ENCODE measurements at places on chromosomes 1 and 21.

- no peak for DNase-seq
Measured at GRCh38 chr1:20729990-20730689, 2.4 kb downstream of the SH2D5 start.

DNA sequence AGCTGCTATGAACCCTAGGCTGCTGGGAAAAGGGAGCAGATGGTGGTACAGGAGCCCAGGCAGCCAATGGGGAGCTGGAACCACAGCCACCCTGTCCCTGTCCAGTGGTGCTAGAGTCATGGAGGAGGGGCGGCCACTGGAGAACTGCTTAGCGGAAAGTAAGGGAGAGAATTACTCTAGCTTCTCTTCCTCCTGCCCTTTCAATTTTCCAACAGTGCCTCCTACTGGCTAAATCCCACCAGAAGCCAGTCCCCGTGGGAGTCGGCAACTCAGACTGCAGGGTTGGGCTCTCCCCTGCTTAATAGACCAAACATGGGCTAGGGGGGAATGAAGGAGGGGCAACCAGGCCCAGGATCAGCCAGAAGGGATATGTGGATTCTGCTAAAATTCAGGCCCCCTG, 154.5 kb downstream of the ACTL8 start:
- DNase-seq, result no peak

GRCh38 chr1:12229835-12230548, at the start of gene VPS13D:
VPS13D (plus strand) TSS chr1:12230030; CDS start chr1:12234267, 4,237 bp downstream.
- DNase-seq, result peak; percentile 77

DNA sequence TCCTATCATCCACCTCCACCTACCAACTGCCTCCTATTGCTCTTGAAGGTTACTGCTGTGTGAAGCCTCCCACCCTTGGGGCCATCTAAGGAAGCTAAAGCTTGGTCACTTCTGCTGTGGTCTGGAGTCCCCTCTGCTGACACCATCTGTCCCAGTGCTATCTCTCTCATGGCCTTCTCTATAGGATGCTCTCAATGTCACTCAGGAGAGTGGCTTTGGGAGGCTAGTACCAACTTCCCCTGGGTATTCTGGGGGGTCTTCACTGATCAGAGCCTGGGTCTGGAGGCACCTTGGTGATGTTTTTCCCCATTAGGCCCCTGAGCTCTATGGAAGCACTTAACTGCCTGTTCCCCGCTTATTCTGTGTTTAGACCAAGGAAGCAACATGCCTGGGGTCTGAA, 12.3 kb upstream of the NCF2 start:
- no peak for DNase-seq

- DNase-seq, result no peak
Measured at GRCh38 chr1:54542962-54543539, 5.0 kb upstream of the ACOT11 start.

- peak; percentile 93 for DNase-seq
Measured at GRCh38 chr1:228464487-228464983, 22.6 kb upstream of the RNF187 start.

DNA sequence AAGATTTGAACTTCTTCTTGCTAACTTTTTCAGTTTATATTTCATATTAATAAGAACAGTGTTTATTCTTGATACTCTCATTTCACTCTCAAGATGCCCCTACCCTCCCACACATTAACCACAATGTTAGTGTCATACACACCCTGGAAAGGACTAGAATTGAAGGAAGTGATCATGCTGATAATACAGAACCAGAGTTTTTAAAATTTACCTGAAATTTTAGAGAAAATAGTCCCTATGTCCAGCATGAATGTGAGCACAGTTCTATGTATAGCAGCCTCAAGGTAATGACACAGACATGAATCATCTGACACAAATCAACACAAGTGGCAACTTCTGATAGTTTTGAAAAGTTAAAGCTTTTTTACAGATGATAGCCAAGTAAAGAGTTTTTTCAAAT, 26.0 kb downstream of the RGS1 start:
- DNase-seq, result no peak

GRCh38 chr1:111733183-111733991, 5.8 kb downstream of the INKA2 start:
- DNase-seq, result no peak

GRCh38 chr21:34135330-34135729, 62.0 kb downstream of the MRPS6 start:
- no peak for DNase-seq

DNA sequence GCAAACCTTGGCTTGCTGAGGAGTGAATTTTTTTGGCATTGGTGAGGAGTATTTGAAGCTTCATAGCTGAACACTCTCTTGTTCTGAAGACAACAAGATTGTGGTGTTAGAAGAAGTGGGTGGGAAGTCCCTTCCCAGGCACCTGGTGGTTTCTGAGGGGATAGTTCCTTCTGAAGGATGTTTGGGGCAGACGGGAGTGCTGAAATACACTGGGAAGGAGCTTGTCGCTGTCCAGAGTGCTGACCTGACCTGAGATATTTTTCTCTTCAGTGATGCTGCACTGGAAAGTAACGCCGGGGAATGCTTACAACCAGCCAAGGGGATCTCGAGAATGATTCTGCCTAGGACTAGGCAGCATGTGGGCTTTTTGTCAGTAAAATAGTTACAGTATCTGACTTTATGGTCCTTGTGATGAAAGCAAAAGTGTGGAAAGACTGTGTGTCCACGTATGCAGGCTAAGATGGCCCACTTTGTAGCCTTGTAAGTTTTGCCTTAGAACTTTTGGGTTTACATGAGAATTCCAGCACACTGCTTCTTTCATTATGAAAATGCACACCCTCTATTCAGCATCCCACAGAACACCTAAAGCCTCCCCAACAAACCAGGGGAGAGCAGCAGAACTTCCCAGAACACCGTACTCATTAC, 33.1 kb upstream of the NFASC start:
- DNase-seq, result peak; percentile 11

GRCh38 chr1:212914789-212915188, 35.6 kb upstream of the VASH2 start:
- no peak for DNase-seq

DNA sequence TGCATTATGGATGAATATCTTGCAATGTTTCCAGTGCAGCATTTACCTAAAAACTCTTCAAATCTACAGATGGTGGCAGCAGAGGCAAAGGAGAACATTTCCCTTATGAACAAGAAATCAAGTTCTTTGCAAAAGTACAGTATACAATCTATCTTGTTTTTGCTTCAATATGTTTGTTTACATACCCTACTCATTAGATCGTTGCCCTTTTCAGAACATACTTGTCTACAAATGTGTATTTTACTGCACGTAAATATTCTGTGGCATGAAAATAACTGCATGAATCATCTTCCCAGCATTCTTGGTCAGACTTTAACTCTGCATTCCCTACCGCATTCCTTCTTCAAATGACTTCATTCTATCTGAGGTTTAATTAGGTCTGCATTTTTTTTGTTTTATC, 212.7 kb downstream of the ZP4 start:
- DNase-seq, result no peak

- no peak for DNase-seq
Measured at GRCh38 chr1:24936684-24937083, 6.6 kb upstream of the RUNX3 start.

GRCh38 chr1:33443080-33443704, 12.3 kb upstream of the PHC2 start:
- no peak for DNase-seq

DNA sequence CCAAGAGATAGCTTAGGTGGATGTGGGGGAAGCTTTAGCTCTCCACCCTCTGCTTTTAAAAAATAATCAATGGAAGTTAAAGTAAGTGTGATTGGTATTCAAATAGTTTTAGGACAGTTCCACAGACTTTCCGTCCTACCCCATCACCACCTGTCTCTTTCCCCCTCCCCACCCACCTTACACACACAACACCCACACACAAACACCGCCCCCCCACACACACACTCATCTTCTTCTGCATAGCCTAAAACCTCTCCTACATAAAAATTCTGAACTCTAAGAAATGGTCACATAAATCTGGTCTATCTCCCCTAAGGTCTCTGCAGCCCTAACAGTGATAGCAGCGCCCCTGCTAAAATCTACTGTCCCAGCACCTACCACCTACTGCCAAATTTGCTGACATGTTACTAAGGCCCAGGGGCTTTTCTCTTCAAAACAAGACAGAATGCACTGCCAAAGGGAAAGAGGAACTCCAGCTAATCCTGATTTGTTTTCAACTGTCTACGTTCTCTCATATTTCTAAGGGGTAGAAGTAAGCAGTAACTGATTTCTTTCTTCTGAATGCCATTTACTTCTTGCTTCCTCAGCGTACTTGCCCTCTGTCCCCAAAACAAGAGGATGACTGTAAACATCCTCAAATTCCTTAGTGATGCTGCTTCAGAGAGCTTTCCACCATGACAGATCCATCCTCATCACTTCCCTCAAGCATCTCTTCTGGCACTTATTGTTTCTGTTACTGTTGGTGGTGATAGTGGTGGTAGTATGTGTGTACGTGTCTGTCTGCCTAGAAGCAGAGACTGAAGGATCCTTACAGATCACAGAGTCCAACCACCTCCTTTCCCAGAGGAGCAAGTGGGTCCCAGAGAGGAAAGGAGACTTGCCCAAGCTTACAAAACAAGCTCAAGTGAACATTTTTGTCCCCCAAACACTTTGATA, 56.8 kb downstream of the LUZP1 start:
- no peak for DNase-seq

- DNase-seq, result no peak
Measured at GRCh38 chr1:112237983-112238545, 157.9 kb upstream of the CTTNBP2NL start.

DNA sequence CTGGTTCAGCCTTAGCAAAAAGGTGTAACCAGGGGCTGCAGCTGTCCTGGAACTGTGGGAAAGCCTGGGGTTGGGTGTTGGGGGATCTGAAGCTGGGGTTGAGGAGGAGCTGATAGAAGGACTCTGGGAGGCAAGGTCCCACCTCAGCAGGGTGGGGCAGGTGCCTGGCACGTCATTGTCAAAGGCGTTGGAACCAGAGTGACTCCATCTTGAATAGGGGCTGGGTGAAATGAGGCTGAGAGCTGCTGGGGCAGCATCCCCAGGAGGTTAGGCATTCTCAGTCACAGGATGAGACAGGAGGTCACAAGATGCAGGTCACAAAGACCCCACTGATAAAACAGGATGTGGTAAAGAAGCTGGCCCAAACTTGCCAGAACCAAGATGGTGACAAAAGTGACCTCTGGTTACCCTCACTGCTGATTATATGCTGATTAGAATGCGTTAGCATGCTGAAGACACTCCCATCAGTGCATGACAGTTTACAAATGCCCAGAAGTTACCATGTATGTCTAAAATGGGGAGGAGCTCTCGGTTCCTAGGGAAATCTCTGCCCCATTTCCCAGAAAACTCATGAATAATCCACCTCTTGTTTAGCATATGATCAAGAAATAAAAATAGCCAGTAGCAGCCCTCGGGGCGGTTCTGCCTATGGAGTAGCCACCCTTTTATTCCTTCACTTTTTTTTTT, 85.4 kb downstream of the IER5 start:
- no peak for DNase-seq

DNA sequence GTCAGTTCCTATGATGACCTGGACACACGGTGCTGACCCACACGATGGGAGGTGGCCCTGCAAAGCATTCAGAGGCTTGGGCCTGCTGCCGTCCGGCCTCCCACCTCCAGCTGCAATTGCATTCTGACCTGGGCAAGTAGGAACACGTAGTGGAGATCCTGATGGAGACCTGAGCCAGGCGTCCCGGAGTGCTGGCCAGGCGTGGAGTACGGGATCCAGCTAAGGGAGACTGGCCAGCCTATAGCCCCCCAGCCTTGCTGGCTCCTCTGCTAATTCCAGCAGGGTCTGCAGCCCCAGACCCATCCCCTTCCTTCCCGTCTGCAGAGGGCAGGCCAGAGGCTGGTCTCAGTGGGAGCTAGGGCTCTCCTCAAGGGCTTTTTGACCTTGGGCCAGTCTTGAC, 11.2 kb downstream of the CD46 start:
- no peak for DNase-seq

- no peak for DNase-seq
Measured at GRCh38 chr1:178940068-178940765, 69.3 kb upstream of the ANGPTL1 start.

DNA sequence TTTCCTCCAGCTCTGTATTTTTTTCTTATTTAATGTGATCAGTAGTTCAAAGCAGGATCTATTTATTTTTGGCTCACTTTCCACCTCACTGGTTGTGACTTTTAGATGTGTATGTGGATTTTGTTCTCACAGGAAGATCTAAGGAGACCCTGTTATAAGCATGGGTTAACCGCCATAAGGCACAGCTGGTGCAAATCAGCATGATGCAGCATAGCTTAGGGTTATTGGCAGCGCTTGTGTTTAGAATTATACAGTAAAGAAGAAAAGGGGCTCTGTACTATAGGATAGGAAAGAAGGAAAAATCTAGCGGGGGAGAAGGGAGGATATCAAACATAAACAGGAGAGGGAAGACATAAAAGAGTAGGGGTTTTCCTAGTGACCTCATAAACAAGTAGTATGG, 26.9 kb upstream of the RGL1 start:
- DNase-seq, result no peak

- no peak for DNase-seq
Measured at GRCh38 chr1:10471411-10472219, 714 bp downstream of the DFFA start.

All from activated T-helper 2 cell treated with anti-CD3 and anti-CD28 coated beads, Interferon-gamma antibody, Interleukin-2, Interleukin-4, amounts not matched to agents 10 μg/mL and 5 μg/mL and 100 μg/mL, durations not matched to agents 14 hours and 24 hours and 36 hours (primary cell).